ENCODE measurements at places on chromosomes 7 and 10.
A peak's percentile ranks its signal among the peaks of the same experiment; 100 is the strongest.

- peak; percentile 25 for DNase-seq
These were observed 151.8 kb upstream of the YAE1 start for GRCh38 chr7:39414224-39415035.

GRCh38 chr7:123865517-123866117, 20.6 kb downstream of the HYAL4 start:
- peak; percentile 8 for DNase-seq

- DNase-seq: peak; percentile 52
These were observed 18.5 kb downstream of the DDIT4 start for GRCh38 chr10:72292223-72292691.

- no peak for DNase-seq
These were observed 76.1 kb downstream of the GPR37 start for GRCh38 chr7:124689523-124689922.

DNA sequence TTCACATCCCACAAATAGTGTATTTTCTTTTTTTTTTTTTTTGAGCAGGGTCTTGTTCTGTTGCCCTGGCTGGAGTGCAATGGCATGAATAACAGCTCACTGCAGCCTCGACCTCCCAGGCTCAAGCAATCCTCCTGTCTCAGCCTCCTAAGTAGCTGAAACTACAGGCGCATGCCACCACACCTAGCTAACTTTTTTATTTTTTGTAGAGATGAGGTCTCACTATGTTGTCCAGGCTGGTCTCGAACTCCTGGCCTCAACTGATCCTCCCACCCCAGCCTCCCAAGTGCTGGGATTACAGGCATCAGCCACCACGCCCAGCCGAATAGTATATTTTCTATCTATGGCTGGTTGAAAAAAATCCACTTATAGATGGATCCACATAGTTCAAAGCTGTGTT, 12.5 kb downstream of the EZH2 start:
- DNase-seq: no peak

DNA sequence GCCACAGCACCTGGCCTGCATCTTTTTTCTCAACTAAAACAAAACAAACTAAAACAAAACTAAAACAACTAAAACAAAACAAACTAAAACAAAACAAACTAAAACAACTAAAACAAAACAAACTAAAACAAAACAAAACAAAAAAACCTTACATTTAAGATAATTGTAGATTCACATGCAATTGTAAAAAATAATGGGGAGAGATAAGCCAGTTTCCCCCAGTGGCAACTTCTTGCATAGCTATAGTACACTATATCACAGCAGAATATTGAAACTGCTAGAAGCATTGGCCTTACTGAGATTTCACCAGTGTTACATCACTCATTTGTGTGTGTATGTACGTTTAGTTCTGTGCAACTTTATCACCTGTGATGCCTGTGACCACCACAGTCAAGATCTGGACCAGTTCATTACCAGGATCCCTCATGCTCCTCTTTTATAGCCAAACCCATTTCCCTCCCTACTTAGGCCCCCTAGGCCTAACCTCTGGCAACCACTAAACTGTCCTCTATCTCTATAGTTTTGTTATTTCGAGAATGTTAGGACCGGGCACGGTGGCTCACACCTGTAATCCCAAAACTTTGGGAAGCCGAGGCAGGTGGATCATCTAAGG, 9.3 kb downstream of the FXYD4 start:
- DNase-seq: no peak

- DNase-seq: no peak
These were observed at the start of gene MACC1 for GRCh38 chr7:20217193-20217948. Gene MACC1 (minus strand): TSS chr7:20217384. CDS start chr7:20161862, 55,522 bp downstream.

DNA sequence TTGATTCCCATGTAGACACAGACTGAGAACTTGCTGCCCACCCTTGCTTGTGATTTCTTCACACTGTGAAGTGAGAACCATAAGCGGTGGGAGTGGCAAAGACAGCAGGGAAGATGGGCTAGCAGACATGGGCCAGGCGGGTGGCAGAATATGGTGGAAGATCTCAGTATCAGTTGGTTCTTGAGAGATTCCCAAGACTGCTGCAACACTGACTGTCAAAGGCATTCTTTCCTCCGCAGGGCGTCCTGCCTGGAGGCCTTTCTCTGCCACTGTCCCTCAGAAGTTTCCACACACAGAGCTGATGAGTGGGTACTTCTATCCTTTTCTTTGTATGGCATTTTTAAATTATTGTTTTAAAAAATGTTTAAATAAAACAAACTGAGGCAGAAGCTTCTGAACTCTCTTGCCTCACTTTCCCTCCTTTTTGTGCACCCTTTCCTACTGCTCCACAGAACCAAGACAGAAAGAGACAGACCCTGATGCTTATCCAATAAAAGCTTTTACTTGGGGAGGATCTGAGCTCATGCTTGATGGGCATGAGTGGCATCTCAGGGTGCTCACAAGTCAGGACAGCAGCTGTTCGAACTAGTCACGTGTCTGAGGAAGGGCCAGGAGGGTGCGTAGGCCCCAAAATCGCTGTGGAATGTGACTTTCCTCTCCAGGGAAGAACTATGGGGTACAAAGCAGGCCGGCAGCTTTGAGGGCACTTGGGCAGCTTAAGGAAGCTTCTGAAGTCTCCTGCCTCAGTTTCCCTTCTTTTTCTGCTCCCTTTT, 104.7 kb upstream of the PCGF5 start:
- DNase-seq: no peak

DNA sequence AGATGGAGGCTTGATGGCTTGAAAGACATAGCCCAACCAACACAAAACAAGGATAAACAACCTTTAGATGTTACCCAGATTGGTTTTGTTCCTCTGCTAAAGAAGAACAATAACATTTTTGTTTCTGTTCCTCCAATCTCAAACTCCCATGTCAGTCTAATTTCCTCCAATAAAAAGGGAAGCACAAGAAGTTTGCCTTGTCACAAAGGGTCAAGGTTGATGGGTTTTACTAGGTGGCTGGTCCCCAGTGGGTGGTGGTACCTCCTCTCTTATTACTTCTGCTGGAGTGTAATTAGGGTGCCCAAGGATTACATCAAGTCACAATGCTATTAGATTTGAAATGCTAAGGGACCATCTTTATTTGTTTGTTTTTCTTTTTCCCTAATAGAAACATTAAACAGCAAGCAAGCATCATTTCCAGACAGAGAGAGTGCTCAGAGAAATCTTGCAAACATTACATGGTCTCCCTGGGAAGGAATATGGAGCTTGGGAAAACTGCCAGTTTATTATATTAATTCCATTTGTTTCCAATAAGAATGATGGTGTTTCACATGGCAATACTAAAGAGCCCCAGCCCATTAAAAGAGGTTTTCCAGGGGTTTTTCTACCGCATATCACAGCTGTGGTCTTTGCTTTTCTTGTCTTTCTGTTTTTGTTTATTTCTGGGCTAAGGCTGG, 78.3 kb upstream of the AOAH start:
- no peak for DNase-seq

- no peak for DNase-seq
These were observed 2.9 kb upstream of the MLLT10 start for GRCh38 chr10:21531164-21531563.

DNA sequence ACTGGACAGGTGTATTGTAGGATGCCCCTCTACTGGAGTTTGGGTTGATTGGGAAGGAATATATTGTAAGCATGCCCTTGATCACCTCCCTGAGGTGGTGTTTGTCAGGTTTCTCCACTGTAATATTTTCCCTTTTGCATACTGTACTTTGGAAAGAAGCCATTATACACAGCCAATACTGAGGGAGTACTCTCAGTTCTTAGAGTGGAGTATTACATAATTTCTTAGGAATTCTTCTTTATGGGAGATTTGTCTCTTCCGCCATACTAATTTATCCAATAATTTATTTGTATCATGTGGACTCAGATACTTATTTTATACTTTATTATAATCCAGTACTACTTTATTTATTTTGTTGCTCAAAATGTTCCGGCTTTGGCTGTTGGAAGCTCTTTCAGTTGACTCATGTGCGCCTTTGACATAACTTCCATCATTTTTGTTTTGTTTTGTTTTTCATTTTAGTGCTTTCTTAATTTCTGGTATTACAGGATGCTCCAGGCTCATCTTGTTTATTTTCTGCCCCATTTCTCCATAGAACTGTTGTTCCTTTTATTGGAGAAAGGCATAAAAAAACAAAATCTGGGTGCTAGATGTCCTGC, 29.7 kb downstream of the MKLN1 start:
- no peak for DNase-seq
